ENCODE measurements at places on chromosomes 5 and 9. TPM values are rescaled to one million over a fixed set of nuclear protein-coding genes. Genes with fewer than 3 reads are reported as not detected.

Gene SPINK4
- total RNA-seq = not detected

Gene SLC25A2
- total RNA-seq = 0.91 TPM

Gene OR1N2
- total RNA-seq = not detected

Gene PTGER4
- 0.33 TPM for total RNA-seq

Gene RAI14
- 222 TPM for total RNA-seq

Gene FIBCD1
- total RNA-seq = 1.2 TPM

Gene PCDHB10
- total RNA-seq = 0.64 TPM

Gene GAS1
- total RNA-seq = 0.84 TPM

Gene SLIT3
- total RNA-seq = 65.9 TPM

DNA sequence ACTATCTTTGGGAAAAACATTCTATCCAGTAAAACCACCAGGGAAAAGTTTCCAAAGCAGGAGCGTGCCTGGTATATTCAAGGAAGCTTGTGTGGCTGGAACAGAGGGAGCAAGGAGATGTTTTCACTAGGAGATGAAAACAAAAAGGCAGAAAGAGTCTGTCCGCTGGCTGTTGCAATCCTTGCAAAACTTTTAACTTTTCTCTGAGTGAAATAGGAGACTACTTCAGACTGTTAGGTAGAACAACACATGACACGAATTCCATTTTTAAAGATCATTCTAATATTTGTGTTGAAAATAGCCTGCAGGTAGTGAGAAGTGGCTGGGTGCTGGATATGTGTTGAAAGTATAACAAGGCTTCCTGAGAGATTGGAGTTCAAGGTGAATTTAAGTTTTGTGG, 69.5 kb downstream of the PRR16 start:
- ATAC-seq = no peak

DNA sequence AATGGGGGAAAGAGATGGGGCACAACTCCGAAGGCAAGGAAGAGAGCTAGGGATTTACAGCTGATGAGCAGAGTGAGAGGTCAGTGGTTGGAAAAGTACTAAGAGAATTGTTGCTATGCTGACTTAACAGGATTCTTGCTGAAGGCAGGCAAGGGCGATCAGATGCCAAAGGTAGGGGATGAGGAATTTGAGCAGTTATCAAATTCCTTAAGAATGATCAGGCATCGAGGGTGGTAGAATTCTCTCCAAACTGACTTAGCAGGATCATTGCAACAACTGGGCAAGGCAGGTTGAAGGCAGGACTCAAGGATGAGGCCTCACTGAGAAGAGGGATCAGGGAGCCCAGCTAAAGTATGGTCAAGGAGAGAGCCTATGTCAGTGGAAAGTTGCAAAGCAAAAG, 171.0 kb downstream of the HSD17B3 start:
- ATAC-seq = no peak

DNA sequence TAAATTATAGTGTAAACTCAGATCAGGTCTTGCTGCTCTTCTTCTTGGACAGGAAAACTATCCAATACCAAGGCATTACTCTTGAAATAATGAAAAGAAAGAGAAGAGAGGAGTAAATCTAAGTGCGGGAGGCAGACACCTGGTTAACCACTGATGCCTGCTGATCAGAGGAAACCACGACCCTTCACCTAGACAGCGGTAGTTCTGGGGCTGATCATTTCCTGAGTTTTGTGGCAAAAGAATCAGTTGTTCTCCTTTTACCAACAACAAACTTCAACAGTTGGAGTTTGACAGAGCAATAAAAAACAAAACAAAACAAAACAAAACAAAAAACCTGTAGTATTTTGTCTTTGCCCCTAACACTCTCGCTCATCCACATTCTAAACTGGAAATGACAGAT, 3.0 kb downstream of the RLN1 start:
- ATAC-seq = no peak

DNA sequence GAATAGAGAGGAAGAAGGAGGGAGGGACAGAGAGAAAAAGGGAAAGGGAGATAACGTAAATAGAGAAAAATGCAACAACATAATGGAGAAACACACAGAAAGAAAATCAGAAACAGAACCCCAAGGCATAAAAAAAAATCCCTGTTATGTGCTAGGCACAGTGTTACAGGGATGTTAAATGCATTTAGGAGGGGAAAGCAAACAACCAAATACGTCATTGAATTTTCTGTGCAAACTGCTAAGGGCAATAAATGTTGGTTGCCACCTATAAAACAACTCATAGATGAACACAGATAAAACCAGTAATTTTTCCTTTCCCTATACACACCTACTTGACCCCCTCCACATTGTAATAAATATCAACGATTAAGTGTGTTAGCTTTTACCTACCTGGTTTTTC, 51.3 kb upstream of the ASTN2 start:
- peak; percentile 68 for ATAC-seq

GRCh38 chr9:32584784-32585183, 11.8 kb upstream of the NDUFB6 start:
- no peak for ATAC-seq

DNA sequence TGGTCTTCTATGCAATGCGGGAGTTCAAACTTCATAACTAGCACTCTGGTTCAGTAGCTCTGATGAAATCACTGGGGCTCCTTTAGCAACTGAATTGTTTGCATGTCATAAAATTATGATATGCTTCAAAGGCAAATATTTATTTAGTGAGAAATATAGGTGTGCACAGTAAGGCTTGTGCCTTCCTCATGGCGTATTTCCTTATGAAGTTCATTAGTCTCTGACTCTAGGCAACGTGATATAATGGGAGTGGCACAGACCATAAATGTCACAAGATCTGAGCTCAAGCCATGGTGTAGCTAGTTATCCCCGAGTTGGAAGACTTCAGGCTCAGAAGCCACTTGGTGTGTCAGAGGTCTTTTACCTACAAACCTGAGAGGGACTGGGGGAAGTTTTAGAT, 35.5 kb downstream of the PIP5K1B start:
- no peak for ATAC-seq

DNA sequence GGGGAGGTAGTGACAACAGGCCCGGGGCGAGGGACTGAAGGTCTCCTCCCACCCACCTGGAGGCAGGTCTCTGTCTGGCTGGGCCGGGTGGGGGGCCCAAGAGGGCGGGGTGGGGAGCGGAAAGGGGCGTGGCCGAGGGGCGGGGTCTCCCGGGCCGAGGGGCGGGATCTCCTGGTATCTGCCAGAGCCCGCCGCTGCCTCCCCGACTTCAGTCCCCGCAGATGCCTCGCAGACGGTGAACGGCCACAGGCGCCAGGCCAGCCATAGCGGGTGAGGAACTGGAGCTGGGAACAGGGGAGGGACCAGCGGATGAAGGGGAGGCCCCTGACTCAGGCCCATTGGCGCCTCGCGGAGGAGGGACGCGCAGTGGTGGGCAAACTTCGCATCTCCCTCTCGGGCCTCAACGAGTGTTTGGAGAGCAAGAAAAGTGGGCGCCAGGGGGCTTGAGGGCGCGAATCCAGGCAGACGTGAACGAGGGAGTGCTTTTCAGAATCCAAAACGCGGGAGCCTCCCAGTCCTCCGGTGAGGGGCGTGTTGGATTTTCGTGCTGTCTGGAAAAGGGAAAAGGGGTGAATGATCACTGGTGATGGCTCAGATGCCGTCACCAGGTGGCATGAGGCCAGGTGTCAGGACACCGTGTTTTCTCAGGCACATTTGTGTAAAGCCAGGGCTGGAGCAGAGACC, at the start of gene ADGRD2:
Gene ADGRD2, plus strand, starts transcription at position 211 of the 684 bp plus-strand sequence. CDS start 1,216 bp downstream, outside the sequence.
- ATAC-seq = peak; percentile 68

- no peak for ATAC-seq
Measured at GRCh38 chr5:137856916-137857862, 10.5 kb upstream of the MYOT start.

GRCh38 chr5:122713041-122713440, 61.8 kb upstream of the SNX2 start:
- ATAC-seq = no peak

DNA sequence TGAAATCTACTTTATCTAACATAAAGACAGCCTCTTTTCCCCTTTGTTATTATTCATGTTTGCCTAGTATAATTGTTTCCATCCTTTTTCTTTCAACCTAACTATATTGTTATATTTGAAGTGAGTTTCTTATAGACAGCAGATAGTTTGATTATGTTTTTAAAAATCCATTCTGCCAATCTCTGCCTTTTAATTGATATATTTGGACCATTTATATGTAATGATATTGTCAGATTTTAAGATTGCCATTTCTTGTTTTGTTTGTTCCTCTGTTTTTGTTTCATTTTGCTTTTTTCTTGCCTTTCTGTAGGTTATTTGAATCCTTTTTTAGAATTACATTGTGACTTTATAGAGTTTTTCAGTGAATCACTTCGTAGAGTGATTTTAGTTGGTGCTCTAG, 74.8 kb upstream of the TMEM171 start:
- ATAC-seq = no peak

GRCh38 chr5:66015196-66015960, 89.0 kb downstream of the ERBIN start:
- ATAC-seq = no peak

- peak; percentile 74 for ATAC-seq
Measured at GRCh38 chr5:132883261-132883834, 9.9 kb downstream of the LEAP2 start.

DNA sequence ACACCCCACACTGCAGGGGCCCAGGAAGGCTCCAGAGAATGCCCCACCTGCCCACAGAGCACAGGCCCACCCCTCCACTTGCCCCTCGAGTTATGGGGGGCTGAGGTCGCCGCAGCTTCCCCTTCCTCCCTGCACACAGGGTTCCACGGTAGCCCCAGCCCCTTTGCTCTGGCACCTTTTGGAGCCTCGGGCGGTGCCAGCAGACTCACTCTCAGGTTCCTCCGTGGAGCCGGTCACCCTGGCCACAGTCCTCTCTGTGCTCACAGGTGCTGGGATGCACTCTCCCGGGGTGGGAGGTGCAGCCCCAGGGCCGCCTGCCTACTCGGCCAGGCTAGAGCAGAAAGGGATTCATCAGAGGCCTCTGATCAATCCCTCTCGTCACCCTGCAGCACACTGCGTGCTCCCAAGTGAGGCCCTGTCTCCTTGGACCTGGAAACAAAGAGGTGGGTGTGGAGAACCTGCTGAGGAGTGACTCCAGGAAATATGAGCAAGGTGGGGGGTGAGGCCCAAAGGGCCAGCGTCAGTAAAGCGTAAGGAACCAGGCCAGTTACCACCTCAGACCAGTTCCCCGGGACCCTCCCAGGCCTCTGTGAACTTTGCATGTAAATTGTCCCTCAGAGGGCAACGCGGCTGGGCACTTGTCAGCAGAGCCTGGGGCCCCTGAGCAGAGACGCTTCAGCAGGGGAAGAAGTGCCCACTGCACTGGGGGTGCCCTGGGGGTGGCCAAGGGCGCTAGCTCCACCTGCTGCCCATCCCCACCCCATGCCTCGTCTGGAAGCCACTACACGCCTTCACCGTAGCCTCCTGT, 167.8 kb downstream of the OLFM1 start:
- peak; percentile 75 for ATAC-seq

DNA sequence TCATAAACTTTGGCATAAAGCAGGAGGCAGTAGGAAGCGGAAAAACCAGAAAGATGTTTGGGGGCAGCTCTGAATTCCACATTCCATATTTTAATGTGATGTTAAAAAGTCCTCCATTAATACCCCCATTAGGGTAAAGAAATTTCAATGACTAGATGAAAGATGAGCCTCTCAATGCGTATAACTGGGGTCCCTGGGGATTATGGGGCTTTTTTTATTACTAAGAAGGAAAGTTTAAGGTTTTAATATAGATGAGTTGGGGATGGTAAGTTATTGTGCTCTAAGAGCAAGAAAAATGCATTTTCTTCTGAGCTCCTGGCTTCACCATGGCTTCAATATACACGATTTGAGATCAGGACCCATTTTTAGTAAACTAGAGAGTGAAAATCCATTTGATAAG, 321.9 kb downstream of the CDK5RAP2 start:
- ATAC-seq = no peak

GRCh38 chr5:6386271-6386670, 7.9 kb upstream of the MED10 start:
- ATAC-seq = no peak

DNA sequence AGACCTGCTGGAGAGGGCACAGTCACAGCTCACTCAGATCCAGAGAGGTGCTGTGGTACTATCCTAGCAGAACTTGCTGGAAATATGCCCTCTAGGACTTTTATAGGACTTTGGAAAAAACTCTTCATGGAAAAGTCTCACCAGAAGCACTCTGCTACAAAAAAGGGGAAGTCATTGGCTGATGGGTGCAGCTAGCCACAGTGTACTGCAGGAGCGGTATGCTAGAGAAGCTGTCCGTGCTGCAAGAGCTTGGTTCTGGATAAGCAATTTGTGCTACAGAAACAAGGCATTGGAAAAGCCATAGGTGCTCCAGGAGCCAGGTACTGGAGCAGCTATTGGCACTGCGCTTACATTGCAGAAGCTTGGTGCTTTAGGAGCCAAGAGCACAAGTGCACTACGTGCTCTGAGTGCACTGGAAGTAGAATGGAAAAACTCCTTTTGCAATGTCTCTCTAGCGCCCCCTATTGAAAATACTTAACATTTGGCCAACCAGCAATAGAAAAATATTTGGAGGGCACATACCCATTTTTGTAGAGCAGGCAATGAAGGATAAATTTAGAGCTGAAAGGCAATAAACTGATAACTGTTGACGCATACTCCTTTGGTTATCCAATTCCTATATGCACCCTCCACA, 83.4 kb downstream of the MEGF10 start:
- no peak for ATAC-seq

DNA sequence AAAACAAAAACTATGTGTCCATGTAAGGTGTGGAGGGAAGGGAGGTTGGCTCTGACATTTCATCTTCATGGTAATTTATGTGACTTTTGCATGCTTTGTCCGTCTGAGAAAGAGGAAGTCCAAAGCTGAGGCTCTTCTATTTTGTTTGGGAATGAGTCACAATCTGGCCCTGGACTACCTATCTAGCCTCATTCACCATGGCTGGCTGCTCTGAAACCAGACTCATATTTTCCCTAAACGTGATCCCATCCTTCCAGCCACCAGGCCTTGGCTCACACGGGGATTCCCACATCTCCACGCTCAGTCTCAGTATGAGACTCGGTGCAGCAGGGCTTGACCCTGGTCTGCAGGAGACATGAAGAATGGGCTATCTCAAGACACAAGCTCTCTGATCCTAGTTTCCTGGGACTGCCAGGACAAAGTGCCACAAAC, 672.8 kb downstream of the ACTL7B start:
- no peak for ATAC-seq

- no peak for ATAC-seq
Measured at GRCh38 chr5:138169124-138169523, 9.3 kb downstream of the BRD8 start.

DNA sequence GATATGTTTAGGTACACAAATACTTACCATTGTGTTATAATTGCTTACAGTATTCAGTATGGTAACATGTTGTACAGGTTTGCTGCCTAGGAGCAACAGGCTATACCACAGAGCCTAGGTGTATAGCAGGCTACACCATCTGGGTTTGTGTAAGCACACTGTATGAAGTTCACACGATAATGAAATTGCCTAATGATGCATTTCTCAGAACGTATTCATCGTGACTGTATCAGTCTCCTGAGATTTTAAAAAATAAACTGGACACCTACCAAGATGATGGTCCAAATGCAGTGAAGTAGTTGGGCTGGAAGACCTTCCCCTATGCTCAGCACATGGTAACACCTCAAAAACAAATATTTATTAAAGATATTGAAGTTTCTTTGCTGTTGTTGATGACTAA, 103.3 kb upstream of the NFIB start:
- no peak for ATAC-seq

GRCh38 chr5:139248826-139249453, 44.6 kb upstream of the MATR3 start:
- ATAC-seq = no peak

Data from motor neuron (in vitro differentiated cells).